ENCODE measurements at places on chromosomes 2 and 18. TPM values are rescaled to one million over a fixed set of nuclear protein-coding genes. Genes with fewer than 3 reads are reported as not detected.

Gene FIGN
- total RNA-seq: 5.8 TPM

Gene ADGRF3
- 0.35 TPM for total RNA-seq

Gene IGFBP2
- total RNA-seq: 37.7 TPM

Gene PRSS56
- total RNA-seq: not detected

Gene LTBP1
- total RNA-seq: 34.7 TPM

Gene MROH2A
- total RNA-seq: not detected

Gene TCF7L1
- 17.1 TPM for total RNA-seq

Gene CDCA7
- total RNA-seq: 0.89 TPM

Gene C2orf78
- not detected for total RNA-seq

Gene RGPD8
- 16.0 TPM for total RNA-seq

Gene LIMS1
- total RNA-seq: 85.5 TPM
